Right atrium auricular region (tissue), 2 donors: ENCODE measurements at places on chromosomes 3 and 15. TPM values are rescaled to one million over a fixed set of nuclear protein-coding genes. Genes with fewer than 3 reads are reported as not detected.

GRCh38 chr3:15399970-15400369, 27.4 kb downstream of the METTL6 start:
- no peaks in the 10 kb centered on the region for H3K4me1 ChIP-seq
- no peaks in the 10 kb centered on the region for H3K36me3 ChIP-seq
- no peak overlapping the region for H3K4me3 ChIP-seq
- H3K27ac ChIP-seq = no peak overlapping the region

Gene SLC12A1
- total RNA-seq = not detected

DNA sequence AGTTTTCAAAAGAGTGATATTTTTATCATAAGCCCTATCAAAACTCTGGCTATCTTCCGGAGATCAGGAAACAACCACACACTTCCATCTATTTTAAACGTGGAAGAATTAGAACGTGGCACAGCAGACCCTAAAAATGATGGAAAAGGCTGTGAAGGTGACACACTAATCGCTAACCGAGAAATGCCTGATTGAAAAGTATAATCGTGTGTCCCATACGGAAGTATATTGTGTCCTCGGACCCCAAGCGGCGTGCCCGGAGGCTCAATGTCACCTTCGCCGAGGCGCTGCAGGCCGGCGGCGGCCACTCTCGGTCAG, 642 bp downstream of the COX5A start:
- no peaks in the 10 kb centered on the region for H3K4me1 ChIP-seq
- no peak for DNase-seq
- H3K36me3 ChIP-seq = no peaks in the 10 kb centered on the region
- H3K27me3 ChIP-seq = no peaks in the 10 kb centered on the region
- peak overlapping the region; percentile 97 for H3K4me3 ChIP-seq

- H3K4me3 ChIP-seq = no peak overlapping the region
- H3K27me3 ChIP-seq = no peaks in the 10 kb centered on the region
- no peaks in the 10 kb centered on the region for H3K4me1 ChIP-seq
These were observed 485.5 kb upstream of the THBS1 start for GRCh38 chr15:39095218-39095879.

DNA sequence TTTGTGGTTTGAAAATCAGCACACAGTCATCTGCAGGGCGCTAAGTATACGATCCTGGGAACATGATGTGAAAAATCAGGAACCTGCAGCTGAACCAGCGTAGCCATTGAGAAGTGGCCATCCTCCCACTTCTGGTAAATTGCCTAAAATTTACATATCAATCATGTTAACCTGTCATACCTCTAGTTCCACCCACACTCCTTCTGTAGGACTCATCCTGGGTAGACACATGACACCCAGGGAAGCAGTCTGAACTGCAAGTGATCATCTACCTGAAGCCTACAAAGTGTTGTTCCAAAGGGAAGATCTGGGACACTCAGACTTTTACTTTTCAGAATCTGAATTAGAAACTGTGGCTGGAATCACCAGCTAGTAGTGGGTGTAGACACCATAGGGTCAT, 5.5 kb upstream of the PSMD6 start:
- peaks cover 6% of the 10 kb centered on the region for H3K4me1 ChIP-seq
- no peaks in the 10 kb centered on the region for H3K27me3 ChIP-seq
- no peak overlapping the region for H3K27ac ChIP-seq
- DNase-seq = no peak
- H3K36me3 ChIP-seq = no peaks in the 10 kb centered on the region

DNA sequence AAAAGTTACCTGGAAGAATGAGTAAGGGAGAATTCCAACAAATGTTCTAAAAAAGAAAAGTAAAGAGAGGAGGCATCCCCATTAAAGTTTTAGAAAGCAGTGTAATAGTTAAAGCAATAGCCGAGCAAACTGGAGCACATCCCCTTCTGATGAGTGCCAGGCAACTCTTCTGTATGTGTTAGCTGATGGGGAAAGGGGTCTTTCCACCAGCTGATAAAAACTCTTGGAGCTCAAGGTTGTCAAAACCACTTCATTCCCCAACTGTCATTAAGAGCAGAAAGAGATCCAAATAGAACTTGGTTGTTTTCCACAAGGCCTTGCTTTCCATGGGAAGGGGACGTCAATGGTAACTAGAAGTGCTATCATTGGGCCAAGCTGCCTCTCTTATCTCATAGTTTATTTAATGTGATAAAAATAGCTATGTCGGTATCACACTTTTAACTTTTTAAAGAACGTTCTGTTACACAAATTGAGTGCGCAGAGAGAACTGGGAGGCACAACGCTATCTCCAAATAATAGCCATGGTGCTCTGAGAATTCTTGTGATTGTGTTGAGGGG, 116.9 kb downstream of the POLR2M start:
- no peak for DNase-seq

DNA sequence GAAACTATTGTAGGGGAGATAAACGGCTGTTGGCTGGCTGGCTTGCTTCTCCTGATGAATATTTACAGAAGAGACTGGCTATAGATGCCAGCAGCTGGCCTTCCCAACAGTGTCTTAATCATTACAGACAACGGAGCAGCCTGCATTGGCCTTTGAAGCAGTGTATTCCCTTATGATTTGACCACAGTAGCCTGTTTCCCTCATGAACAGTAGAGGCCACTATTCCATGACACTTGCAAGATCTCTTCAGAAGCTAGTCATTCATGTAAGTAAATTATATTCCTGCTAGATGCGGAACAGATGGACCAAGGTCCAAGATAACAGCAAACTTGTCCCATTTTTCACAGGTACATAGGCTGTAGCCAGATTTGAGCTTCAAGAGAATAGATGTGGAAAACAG, 47.3 kb downstream of the TMCO5A start:
- H3K36me3 ChIP-seq = no peaks in the 10 kb centered on the region
- no peaks in the 10 kb centered on the region for H3K4me1 ChIP-seq
- H3K27ac ChIP-seq = no peak overlapping the region
- H3K4me3 ChIP-seq = no peak overlapping the region
- no peaks in the 10 kb centered on the region for H3K27me3 ChIP-seq

DNA sequence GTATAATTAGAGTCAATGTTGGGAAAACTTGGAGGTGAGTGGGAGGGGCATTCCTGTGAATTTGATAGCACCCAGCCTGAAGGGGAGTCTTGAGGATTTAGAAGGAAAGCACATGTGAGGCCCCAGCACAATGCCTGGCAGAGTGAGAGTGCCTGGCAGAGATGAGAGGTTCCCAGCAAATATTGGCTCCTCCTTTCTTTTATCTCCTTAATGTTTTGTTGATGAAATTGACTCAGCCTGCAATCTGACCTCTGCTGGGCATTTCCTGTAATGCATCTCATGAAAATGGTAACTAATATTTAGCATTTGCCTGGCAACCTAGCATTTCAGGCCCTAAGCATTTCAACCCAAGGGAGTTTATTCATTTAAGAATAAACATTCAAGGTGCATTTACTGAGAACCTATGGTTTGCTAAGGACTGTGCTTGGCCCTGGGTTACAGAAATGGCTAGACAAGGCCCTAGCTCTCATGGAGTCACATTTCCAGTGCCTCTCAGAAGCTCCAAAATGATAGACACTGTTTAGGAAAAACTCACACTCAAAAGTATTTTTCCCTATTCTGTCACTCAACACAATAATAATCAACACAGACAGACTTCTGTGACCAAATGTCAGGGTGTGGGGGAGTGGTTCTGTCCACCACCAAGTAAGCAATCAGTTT, 19.0 kb downstream of the PDHB start:
- peak; percentile 75 for DNase-seq
- peaks cover 12% of the 10 kb centered on the region for H3K36me3 ChIP-seq
- H3K4me3 ChIP-seq = no peak overlapping the region

GRCh38 chr3:40763807-40764206, 239.0 kb downstream of the ZNF621 start:
- H3K27me3 ChIP-seq = no peaks in the 10 kb centered on the region
- H3K4me3 ChIP-seq = no peak overlapping the region
- no peak for DNase-seq

Gene TTLL13
- total RNA-seq = not detected

DNA sequence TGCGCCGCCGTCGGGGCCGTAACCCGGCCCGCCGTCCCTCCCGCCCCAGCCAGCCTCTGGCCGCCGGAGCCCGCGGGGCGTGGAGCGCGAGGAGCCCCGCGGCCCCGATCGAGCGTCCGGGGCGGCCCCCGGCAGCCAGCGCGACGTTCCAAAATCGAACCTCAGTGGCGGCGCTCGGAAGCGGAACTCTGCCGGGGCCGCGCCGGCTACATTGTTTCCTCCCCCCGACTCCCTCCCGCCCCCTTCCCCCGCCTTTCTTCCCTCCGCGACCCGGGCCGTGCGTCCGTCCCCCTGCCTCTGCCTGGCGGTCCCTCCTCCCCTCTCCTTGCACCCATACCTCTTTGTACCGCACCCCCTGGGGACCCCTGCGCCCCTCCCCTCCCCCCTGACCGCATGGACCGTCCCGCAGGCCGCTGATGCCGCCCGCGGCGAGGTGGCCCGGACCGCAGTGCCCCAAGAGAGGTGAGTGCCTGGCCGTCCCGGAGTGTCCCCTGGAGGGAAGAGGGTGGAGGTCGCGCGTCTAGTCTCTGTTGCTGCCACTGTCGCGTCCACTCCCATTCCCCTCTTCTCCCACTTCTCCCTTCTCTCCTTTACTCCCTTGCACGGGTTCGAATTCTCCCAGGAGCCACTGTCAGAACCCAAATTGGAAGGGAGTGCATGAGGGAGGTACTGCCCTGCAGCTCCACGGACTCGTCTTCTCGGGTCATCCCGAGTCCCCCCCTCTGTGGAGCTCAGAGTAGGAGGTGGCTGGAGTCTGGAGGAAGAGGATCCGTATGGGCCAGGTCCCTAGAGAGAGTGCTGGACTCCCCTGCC, 585 bp downstream of the CSK start:
- peak overlapping the region; percentile 91 for H3K27ac ChIP-seq
- no peaks in the 10 kb centered on the region for H3K27me3 ChIP-seq
- DNase-seq = no peak
- no peaks in the 10 kb centered on the region for H3K36me3 ChIP-seq
- H3K4me1 ChIP-seq = no peaks in the 10 kb centered on the region

Gene BCL6
- 88.6 TPM for total RNA-seq

DNA sequence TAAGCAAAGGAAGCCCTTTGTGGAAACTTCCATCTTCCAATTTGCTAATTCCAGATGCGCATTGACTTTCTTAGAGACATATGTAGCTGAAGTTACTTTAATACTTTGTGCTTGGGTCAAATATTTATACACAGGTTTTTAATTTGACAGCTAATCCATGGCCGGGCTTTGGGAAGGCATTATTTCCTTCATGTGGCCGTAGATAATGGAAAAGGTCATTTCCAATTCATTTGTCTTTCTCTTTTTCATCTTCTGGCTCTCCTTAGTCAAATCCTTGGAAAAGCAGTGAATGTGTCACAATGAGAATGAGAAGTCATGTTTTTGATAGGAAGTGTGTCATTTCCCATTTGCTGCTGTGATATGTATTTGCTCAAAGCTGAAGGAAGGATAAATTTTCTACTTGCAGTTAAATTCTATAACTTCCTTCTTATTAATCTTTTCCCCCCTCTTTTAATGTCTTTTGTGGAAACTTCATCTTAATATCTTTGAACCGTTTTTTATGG, 323.3 kb downstream of the CLSTN2 start:
- no peaks in the 10 kb centered on the region for H3K36me3 ChIP-seq
- H3K27ac ChIP-seq = no peak overlapping the region
- no peak for DNase-seq
- H3K27me3 ChIP-seq = no peaks in the 10 kb centered on the region

Gene TRAIP
- total RNA-seq = 2.0 TPM

Gene MYZAP
- total RNA-seq = 305 TPM

- no peaks in the 10 kb centered on the region for H3K36me3 ChIP-seq
- DNase-seq = no peak
- H3K27me3 ChIP-seq = no peaks in the 10 kb centered on the region
- H3K4me3 ChIP-seq = no peak overlapping the region
- no peaks in the 10 kb centered on the region for H3K4me1 ChIP-seq
- H3K27ac ChIP-seq = no peak overlapping the region
These were observed 476.9 kb downstream of the ZNF385D start for GRCh38 chr3:21274079-21274571.

Gene TP63
- total RNA-seq = 0.24 TPM

- H3K36me3 ChIP-seq = no peaks in the 10 kb centered on the region
- H3K4me3 ChIP-seq = no peak overlapping the region
- no peaks in the 10 kb centered on the region for H3K4me1 ChIP-seq
- no peak for DNase-seq
These were observed 65.9 kb upstream of the NTRK3 start for GRCh38 chr15:88322461-88322860.

Gene DIPK2A
- 21.5 TPM for total RNA-seq

GRCh38 chr3:195048059-195048905, 222.7 kb downstream of the XXYLT1 start:
- no peaks in the 10 kb centered on the region for H3K27me3 ChIP-seq
- DNase-seq = no peak
- H3K4me1 ChIP-seq = peaks cover 5% of the 10 kb centered on the region
- H3K36me3 ChIP-seq = no peaks in the 10 kb centered on the region

Gene PODXL2
- total RNA-seq = 1.9 TPM

DNA sequence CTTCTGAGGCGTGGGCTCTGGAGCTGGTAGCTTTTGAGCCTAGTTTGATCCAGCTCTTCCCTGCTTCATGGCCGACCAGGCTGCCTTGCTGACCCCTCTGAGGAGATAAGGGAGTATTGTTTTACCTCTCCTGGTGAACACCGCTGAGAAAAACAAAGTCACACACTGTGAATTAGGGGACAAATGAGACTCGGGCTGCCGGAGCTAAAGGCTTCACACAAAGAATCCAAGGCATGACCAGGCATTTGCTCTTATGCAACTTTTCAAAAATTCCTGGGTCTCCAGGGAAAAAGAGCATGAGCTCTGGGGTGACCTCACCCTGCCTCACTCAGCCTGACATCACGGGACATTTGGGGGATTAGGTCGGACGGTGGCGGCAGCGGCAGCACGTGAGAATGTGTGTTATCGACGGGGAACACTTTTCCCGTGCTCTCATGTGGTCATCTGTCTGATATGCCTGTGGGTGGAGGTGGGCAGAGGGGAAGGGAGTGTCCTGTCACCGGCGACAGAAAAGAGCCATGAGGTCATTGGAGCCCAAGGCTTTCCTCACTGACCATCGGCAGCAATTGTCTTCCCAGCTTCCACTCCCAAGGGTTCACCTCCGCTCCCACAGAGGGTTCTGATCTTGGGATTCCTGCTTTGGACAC, 61.0 kb downstream of the TMEM44 start:
- no peak overlapping the region for H3K4me3 ChIP-seq
- peaks cover 50% of the 10 kb centered on the region for H3K4me1 ChIP-seq
- DNase-seq = peak; percentile 96
- no peaks in the 10 kb centered on the region for H3K36me3 ChIP-seq
- peak overlapping the region; percentile 90 for H3K27ac ChIP-seq

GRCh38 chr3:66344848-66345578, 124.2 kb downstream of the SLC25A26 start:
- no peaks in the 10 kb centered on the region for H3K4me1 ChIP-seq
- no peak overlapping the region for H3K27ac ChIP-seq
- no peaks in the 10 kb centered on the region for H3K27me3 ChIP-seq
- no peak overlapping the region for H3K4me3 ChIP-seq
- DNase-seq = no peak

- H3K4me1 ChIP-seq = no peaks in the 10 kb centered on the region
- peak overlapping the region; percentile 61 for H3K27ac ChIP-seq
- H3K4me3 ChIP-seq = no peak overlapping the region
- no peaks in the 10 kb centered on the region for H3K27me3 ChIP-seq
- DNase-seq = peak; percentile 84
These were observed 32.8 kb downstream of the LINGO1 start for GRCh38 chr15:77599899-77600298.
